ENCODE measurements at places on chromosomes 2 and 18. TPM values are rescaled to one million over a fixed set of nuclear protein-coding genes. Genes with fewer than 3 reads are reported as not detected.

Gene ALLC
- polyA plus RNA-seq = not detected

Gene TYW5
- 11.3 TPM for polyA plus RNA-seq

Gene PER2
- polyA plus RNA-seq = 8.0 TPM

Gene REG3A
- not detected for polyA plus RNA-seq

Data from renal pelvis (tissue), 12 donors.